Pons (tissue), 1 donor: ENCODE measurements at places on chromosomes 13 and 19.

GRCh38 chr13:38358684-38359083, 9.0 kb downstream of the UFM1 start:
- no peak for DNase-seq

DNA sequence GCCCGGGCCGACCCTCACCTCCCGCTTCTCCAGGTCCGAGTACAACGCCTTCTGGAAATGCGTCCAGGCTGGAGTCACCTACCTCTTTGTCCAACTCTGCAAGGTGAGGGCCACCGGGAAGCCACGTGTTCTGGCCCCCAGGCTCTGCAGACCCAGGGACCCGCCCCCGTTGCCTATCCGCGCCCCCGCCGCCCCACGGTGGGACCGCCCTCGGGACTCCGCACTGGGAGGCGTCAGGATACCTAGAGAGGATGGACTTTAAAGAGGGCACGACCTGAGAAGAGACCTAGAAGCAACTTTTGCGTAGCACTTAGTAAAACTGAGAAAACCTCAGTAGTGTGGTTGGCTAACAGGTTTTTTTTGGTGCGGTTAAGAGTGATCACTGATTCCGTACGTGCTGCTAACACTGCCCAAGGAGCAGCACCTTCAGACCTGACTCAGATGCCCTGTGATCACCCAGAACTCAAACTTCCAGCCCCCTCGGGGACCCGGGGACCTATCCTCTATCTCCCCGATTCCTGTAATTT, 492 bp downstream of the TMEM147 start:
- DNase-seq: no peak

DNA sequence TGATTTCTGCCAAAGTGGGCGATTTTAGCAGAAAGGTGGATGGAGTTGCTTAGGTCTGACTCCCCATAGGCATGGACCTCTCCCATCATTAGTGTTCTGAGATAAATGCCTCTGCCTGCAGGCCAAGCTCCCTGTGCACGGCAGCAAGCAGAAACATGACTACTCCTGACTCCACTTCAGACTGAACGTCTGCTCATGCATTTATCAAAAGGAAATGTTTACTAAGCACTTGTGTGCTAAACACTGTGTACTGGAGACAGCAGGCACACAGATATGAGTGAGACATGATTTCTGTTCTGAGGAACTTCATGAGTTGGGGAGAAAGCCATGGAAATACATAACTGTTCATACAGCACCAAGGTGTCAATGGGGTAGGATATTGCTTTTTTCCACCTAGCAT, 149.6 kb downstream of the MIPEP start:
- DNase-seq: no peak

DNA sequence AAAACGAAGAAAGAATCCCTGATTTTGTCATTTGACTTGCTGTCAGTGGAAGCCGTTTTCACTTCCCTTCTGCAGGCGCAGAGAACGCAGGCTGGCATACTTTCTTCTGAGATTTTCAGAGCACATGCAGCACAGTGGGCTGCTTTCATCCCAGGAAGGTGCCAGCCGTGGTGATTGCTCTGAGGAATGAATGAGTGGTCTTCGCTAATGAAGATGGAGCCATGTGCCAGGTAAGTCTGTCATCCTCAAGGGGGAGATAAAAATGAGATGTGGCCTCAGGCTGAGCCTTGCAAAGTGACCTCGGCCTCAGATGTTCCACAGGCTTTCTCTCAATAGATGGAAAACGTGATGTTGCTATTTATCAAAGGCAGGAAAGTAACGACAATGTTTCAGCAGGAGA, 94.6 kb upstream of the FARP1 start:
- no peak for DNase-seq

- DNase-seq: no peak
Measured at GRCh38 chr19:1177322-1178114, 3.5 kb upstream of the SBNO2 start.

- DNase-seq: no peak
Measured at GRCh38 chr13:37953696-37954095, 84.1 kb upstream of the TRPC4 start.

DNA sequence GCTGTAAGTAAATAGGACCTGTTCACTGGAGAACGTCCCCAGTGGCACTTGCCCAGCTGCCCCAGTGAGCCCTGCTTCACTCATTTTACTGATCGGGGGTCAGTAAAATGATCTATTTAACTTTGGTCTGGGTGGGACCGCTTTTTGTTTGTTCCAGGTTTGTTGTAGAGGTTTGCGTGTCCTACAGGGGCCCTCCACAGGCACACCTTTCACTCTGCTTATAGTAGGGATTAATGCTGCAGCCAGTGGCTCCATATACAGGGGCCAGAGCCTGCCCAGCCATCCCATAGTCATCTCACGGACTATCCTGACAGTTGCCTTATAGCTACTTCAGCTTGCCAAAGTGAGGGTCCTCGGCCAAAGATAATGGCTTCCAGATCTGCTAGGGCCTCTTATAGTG, 104.1 kb downstream of the DNAJC3 start:
- DNase-seq: no peak

DNA sequence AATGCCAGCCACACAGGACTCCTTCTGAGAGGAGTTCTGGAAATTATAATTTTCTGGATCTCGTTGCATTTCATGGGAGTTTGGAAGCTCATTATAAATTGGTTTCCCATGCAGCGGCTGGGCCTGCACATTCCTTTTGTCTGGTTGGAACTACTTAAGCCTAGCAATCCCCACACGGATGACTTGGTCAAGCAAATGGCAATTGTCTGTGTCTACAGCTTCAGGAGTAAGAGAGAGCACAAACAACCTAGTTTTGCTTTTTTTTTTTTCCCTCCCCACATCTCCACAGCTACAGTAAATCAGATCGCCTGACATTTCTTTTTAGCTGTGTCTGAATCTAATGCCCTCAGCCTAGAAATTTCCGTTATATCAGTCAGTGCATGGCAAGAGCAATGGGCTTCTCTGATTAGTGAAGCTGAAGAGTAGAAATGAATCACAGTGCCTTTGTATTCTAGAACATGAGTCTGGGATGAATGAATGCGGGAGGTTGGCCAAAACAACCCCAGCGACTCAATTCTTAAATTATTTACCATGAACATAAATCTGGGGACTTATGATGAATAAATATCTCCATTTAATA, 15.1 kb downstream of the PCDH8 start:
- peak; percentile 78 for DNase-seq
